ENCODE measurements at places on chromosomes 6 and 20. TPM values are rescaled to one million over a fixed set of nuclear protein-coding genes. Genes with fewer than 3 reads are reported as not detected.
A peak's percentile ranks its signal among the peaks of the same experiment; 100 is the strongest.

The TAPBP gene
- total RNA-seq = 191 TPM

- H3K4me1 ChIP-seq = peaks cover 14% of the 10 kb centered on the region
- no peak overlapping the region for H3K4me3 ChIP-seq
- H3K27ac ChIP-seq = peak overlapping the region; percentile 45
- no peaks in the 10 kb centered on the region for H3K27me3 ChIP-seq
Observed at GRCh38 chr6:112245511-112246203, 8.7 kb downstream of the LAMA4 start.

GRCh38 chr6:34333858-34334257 is 58.6 kb downstream of the NUDT3 start:
- no peak for DNase-seq
- no peak overlapping the region for H3K27ac ChIP-seq
- H3K4me3 ChIP-seq = no peak overlapping the region
- peaks cover 5% of the 10 kb centered on the region for H3K4me1 ChIP-seq
- no peaks in the 10 kb centered on the region for H3K36me3 ChIP-seq

DNA sequence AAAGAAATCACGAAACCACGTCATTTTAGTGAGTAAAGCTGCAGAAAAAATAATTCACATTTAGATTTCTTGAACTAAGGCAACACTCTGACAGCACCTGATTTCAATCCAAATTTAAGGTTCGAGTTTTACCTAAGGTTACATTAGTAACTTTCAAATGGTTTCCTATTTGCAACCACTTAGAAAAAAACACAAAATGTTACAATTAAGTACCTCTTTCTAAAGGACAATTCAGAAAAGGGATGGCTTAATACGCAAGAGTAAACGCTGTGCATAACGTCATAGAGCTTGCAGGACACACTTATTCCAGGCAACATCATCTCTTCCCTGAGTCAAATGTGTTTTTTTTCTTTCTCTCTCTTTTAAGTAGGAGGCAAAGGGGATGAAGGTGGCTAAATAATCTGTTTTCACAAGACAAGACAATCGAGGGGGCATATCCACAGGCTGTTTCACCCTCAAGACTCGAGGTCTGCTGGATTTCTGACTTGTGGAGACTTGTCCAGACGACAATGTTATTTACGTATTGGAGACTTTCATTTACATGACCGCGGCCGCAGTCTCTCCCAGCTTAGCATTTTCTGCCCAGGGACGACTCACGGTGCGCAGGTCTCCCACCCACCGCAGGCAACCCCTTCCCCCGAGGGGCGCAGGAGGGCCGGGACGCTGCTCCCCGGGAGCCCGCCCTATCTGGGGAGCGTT is 86.0 kb downstream of the SESN1 start:
- H3K36me3 ChIP-seq = no peaks in the 10 kb centered on the region
- no peak for DNase-seq
- peak overlapping the region; percentile 88 for H3K4me3 ChIP-seq
- peak overlapping the region; percentile 96 for H3K27ac ChIP-seq

The RHAG gene
- total RNA-seq = not detected

GRCh38 chr20:32050851-32051556 is 1.0 kb upstream of the HCK start:
- peak overlapping the region; percentile 46 for H3K4me3 ChIP-seq
- H3K36me3 ChIP-seq = no peaks in the 10 kb centered on the region
- peak overlapping the region; percentile 47 for H3K27ac ChIP-seq
- H3K27me3 ChIP-seq = peaks cover 47% of the 10 kb centered on the region
- peak; percentile 77 for DNase-seq
- H3K4me1 ChIP-seq = peaks cover 10% of the 10 kb centered on the region

DNA sequence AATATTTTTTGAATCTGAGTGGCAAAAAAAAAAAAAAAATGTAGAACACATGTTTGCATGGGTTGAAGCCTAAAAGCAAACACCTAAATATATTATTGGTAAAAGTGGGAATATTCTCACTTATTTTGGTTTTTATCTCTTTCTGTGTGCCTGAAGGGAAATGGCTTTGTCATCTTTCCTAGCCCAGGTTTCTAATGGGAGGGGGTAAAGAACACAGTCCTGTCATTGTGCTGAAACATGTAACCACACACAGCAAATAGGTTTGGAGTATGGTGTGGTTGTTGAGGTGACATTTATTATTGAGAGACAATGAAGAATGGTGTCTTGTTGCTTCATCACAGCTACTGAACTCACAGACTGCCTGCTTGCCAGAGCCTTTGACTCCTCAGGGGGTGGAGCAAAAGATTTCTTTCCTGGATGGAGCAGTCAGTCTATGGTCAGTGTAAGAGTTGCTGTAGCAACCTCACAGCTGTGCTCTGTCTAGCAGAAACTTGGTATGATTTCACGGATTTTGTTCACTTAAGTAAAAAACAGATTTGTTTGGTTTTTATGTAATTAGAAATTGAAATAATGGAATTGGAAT is 70.2 kb downstream of the CEP57L1 start:
- peaks cover 5% of the 10 kb centered on the region for H3K36me3 ChIP-seq
- H3K4me3 ChIP-seq = no peak overlapping the region
- no peaks in the 10 kb centered on the region for H3K27me3 ChIP-seq
- no peaks in the 10 kb centered on the region for H3K4me1 ChIP-seq
